ENCODE measurements at places on chromosomes 3 and 15.

GRCh38 chr3:84692261-84692660, 266.5 kb upstream of the CADM2 start:
- no peak for DNase-seq

DNA sequence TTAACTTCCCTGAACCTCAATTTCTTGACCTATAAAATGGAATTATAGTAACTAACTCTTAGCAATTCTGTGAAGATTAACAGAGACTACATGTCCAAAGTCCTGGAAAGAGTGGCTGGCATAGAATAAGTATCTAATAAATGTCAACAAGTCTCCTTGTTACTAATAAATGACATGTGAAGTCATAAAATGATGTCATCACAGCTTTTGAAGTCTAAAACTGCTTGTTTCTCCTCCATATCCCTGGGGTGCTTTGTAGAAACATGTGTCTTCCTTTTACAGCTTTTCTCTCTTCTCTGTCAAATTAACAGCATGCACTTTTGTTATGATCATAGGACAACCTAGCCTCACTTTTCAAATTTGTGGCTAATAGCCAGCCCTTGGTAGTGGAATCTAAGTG, 510.2 kb downstream of the NTRK3 start:
- no peak for DNase-seq

DNA sequence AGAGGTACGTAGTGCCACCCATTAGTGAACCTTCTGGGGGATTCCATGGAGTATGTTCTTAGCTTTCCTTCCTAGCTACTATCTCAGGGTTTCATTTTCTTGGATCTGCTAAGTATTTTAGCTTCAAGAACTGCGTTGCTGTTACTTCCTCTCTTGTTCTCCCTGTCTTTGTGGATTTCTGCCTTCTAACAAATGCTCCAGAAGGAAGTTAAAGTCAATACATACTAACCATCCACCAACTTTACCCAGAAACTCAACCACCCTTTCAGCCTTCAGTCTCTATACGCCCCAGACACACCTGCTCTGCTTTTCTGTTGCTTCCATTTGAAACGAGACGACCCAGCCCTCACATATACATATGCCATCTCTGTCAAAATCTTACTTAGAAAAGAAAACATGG, 2.4 kb upstream of the KLF13 start:
- DNase-seq, result no peak

DNA sequence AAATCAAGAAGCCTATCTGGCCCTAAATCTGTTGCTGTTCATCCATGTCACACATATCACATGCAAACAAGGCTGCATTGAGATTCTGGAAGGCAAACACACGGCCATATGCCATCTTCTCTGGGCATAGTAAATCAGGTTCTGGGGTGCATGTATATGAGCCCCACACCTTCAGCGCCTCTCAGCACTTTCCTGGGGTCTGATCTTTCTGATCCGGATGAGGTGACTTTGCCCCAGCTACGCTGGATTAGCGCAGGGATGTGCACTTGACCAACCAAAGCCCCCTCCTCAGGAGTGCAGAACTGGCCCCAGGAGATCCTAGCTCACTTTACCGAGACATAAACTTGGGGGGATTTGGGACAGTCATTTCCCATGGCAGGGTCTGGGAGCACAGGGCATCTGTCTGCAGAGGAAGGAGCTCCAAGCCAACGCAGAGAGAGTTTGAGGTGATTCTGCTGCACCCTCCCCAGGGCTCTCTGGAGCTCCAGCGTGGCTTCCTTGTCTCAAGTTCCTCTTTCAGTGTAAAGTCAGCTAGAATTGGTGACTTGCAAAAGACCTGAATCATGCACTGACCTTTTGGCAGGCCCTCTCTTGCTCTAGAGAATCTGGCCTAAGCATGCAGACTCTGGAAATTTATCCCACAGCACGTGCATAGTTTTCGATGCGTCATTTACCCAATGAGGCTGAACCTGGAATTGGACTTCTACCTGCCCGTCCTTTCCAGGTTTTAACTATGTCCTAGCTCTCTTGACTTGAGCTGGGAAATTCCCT, 63.5 kb upstream of the KLF13 start:
- DNase-seq, result peak; percentile 75

- DNase-seq, result no peak
Observed at GRCh38 chr3:188817935-188818269, 353.9 kb upstream of the TPRG1 start.

DNA sequence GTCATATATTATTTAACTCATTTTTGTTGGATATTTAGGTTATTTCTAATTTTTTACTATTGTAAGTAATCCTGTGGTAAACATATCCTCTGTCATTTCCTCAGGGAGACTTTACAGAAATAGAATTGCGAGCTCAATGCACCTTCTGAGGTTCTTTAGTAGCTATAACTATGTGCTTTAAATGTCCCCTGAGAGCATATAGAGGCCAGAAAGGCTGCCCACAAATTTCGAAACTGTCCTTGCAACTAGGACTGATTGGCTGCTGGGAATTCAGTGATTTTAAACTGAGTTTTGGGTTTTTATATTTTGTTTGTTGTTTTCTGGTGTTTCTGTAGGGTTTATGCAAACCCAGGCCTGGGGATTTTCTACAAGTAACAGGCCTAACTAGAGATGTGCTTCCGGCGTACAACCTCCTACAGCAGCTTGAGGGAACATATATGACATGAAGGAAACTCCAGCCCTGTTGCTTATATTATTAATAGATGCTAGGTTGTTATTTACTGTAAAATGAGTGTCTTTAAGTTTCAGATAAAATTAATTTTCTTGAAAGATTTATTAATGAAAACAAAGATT, 29.1 kb upstream of the P4HTM start:
- DNase-seq, result no peak

- DNase-seq, result no peak
Observed at GRCh38 chr3:64437131-64437530, 211.9 kb upstream of the PRICKLE2 start.

DNA sequence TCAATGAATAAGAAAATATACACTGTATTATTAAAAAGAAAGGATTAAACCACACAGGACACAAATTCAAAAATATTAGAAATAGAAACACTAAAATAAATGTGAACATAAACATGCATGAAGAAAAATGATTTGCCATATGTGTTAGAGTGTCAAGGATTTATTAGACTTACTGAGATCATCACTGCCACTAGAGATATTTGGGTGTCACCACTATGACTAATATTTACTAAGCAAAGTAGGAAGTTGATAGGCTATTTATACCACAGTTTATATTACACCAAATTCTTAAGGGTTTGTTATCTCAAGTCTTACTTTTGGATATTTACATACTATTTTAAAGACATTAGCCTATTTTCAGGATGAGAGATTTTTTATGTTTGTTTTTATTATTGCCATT, 575.0 kb upstream of the SGO1 start:
- DNase-seq, result no peak

DNA sequence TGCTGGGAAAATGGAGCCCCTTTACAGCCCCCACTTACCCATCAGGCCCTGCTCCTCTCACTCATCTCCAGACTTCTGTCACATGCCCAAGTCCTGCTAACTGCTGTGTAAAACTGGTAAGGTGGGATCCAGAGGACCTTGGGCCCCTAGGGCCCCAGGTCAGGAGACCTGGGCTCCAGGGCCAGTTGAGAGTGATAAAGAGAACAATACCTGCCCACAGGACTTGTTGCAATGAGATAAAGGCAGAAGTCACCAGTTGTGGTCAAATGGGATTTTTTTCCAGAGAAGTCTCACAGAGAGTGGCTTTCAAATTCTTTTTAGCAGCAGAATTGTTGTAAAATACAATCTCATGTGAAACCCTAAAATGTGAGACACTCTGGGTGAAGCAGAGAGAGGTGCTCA, 753 bp downstream of the FURIN start:
- no peak for DNase-seq

DNA sequence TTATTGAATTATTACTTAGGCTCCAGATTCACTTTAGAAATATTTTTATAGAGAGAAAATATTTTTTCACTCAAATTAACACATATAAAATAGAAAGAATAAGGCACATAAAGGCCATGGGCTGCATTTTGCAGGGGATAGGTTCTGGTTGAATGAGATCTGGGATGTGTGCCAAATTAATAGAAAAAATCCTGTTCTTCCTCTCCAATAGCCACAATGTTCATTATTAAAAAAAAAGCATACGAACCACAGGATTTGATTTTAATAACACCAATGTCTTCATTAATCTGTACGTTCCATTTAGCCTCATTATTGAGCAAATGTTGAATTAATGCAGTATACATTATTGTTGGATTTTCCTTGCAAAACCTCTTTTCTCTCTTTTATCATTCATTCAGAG, 622.8 kb upstream of the AGTR1 start:
- no peak for DNase-seq

DNA sequence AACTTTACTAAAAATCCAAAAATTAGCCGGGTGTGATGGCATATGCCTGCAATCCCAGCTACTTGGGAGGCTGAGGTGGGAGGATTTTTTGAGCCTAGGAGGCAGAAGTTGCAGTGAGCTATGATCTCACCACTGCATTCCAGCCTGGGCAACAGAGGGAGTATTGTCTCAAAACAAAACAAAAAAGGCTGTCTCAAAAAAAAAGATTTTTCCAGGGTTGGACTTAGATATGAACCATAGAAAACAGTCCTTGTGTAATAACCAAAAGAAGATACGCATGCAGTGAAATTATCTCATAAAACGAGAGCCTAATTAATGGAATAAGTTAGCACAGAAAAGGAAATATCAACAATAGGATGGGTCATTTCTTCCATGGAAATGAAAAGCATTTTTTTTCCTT, 320.4 kb upstream of the RASGRP1 start:
- DNase-seq, result no peak

DNA sequence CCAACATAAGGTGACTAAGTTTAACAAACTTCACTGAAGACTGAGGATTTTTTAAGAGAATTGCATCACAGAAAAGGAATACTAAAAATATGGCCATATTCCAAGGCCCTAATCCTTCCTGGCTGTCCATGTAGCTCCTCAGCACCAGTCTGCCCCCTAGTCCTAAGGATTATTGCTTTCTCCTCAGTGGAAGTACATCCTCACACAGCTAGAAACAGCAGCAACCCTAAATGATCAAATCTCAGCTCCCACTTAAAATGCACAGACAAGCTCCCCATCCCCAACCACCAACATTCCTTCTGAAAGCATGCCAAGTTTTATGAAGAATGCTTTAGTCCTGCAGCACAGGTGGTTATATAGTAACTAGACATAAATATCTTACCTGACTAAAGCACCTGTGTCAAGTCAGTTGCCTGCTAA, 14.7 kb downstream of the ST3GAL6 start:
- no peak for DNase-seq

GRCh38 chr3:112027826-112028225, 6.7 kb upstream of the TMPRSS7 start:
- DNase-seq, result no peak

DNA sequence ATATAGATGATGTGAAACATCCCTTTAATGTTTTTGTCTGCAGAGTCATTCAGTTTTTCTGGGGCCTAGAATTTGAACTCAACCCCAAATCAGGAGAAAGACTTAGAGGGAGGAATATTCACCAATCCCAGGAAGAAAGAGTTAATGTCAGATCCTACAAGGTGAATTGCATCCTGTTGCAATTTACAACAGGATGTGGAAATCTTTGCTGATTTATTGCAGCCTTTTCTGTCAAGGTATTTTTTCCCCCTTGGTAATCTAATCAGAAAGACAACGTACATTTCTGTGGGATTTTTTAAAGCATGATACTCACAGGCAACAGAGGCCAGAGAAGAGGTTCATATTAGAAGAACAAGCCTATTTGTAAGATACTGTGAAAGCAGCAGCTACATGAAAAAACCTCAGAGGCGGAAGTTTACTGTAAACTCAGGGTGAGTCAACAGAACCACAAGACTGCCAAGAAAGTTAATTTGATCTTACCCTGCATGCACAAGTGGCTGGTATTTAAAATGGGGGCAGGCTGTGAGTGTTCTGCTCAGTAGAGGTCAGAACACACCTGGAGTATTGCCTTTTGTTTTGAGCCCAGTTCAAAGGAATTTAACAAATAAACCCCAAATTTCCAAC, 531.9 kb downstream of the AGBL1 start:
- DNase-seq, result no peak

GRCh38 chr15:80885016-80885579, 104.5 kb downstream of the MESD start:
- DNase-seq, result no peak

- no peak for DNase-seq
Observed at GRCh38 chr15:65561934-65562333, 31.7 kb downstream of the HACD3 start.

DNA sequence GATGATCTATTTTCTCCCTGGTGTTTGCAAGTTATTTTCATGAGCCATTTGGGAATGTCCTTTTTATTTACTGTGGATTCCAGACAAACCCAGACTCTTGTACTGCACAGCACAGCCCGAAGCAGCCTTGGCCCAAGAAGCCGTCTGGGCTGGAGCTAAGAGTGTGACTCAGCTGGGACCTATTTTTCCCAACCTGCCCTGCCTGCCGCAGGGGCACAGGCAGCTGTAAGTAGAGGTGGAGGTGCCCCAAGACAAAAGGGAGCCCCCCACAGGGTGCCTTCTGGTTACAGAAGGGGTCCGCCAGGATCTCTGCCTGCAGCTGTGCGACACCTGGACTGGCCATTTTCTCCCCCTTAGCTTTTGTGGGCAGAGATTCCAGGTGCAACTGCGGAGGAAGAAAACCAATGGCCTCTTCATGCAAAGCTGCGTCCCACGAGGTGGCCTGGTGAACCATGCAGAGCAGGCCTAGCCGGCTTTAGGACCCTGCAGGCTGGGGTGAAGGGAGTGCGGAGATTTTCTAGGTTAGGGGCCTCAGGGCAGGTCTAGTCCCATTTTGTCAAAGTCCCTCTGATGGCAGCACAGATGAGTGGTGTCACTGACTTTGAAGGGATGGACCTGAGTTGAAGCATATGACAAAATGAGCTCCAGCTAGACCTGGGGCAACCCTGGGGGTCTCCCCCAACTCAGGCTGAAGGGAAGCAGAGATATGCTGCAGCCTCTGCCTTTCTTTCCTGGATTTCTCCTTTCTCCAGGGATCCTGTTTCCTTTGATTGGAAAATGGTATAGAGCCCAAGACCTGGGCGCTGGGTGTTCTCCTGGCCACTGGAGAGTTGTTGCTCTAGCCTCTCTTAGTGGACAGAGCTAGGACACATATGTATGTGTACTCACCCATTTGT, 131.2 kb downstream of the KLF13 start:
- no peak for DNase-seq

DNA sequence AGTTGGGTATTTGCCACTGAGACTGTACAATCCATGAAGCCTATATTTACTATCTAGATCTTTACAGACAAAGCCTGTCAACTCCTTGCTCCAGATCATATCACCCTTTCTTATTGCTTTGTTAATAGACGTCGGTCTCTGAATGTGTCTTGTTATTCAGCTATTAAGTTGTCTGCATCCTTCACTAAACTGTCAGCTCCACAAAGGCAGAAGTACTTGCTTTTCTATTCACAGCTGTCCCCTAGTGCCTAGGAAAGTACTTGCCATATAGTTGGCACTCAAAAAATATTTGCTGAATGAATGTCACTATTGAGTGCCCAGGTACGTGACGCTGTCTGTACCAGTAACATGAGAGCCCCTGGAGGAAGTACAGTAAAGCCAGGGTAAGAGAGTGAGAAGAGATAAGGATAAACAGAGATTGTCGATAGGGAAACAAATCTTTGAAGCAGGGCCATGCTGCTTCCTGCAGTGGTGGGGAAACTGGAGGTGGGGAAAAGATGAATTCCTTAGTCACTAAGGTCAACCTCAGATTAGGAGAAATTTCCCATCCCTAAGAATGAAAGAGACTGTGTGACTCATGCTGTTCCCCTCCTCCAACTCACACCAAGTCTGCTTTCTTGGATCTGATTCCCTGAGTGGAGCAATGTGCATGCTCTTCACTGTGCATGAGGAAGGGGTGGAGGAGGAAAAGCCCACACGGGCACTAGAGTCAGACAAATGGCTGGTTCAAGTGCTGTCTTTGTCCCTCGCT, 36.3 kb downstream of the PRICKLE2 start:
- DNase-seq, result no peak

Data from CD4-positive, alpha-beta T cell treated with Interleukin-15 for 1 hour (primary cell).